ENCODE measurements at places on chromosomes 6 and 20. TPM values are rescaled to one million over a fixed set of nuclear protein-coding genes. Genes with fewer than 3 reads are reported as not detected.

DNA sequence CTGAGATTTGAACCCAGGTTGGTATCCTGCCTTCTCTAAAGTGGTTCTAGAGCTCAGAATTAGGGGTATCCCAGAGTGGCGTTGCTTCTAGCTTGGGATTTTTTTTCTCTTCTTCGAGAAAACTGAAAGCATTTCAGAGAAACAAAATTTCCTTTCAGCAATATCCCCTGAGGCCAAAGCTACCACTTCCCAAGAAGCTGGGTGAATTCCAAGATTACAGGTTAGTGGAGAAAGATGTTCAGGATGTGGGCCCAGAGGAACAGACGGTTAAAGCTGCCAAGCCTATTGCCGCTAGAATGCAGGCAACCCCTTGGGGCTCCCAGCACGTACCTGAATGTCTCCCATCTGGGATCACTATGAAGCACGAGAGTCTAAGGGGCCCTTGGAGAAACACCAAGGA is 134.1 kb downstream of the FOXO3 start:
- peaks cover 3% of the 10 kb centered on the region for H3K4me1 ChIP-seq
- H3K36me3 ChIP-seq = no peaks in the 10 kb centered on the region
- no peak overlapping the region for H3K4me3 ChIP-seq
- no peak overlapping the region for H3K27ac ChIP-seq
- no peak for DNase-seq

DNA sequence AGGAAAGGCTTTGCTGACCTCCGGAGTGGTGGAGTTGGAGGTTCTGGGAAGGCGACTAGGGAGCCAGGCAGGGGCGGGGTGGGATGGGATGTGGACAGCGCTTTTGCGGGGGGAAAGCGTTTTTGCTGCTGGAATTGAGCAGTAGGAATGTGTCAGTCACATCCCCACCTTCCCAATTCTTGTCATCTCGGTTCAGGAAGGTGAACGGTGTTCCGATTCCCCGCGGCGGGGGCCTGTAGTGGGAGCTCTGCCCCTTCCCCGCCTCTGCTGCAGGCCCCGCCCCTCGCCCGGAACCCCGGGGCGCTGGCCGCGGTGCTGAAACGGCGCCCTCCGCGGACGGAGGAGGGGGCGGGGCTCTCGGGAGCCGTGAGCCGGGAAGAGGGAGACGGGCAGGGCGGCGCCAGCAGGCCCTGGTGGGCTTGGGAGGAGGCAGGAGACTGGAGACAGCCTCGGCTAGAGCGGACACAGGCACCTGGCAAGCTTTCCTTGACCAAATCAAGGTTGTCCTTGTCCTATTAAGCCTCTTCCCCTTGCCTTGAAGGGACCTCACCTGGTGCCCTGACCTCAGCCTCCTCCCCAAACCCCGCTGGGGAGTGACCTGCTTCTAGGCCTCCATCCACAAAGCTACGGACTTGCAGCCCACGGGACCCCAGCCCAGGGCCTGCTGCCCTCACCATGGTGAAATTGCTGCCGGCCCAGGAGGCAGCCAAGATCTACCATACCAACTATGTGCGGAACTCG is at the start of gene LHFPL5:
Gene LHFPL5 (plus strand): TSS at position 357 of the 741 bp plus-strand sequence. CDS start 319 bp downstream, at position 676.
- no peak within 1 kb of the TSS for H3K27ac ChIP-seq
- H3K4me1 ChIP-seq = peaks cover 14% of the 10 kb centered on the region
- H3K4me3 ChIP-seq = peak within 1 kb of the TSS; percentile 87
- DNase-seq = peak; percentile 72

GRCh38 chr6:106745197-106745770 is 115.9 kb downstream of the QRSL1 start:
- peaks cover 4% of the 10 kb centered on the region for H3K36me3 ChIP-seq
- H3K4me3 ChIP-seq = no peak overlapping the region
- no peaks in the 10 kb centered on the region for H3K27me3 ChIP-seq
- no peak for DNase-seq

DNA sequence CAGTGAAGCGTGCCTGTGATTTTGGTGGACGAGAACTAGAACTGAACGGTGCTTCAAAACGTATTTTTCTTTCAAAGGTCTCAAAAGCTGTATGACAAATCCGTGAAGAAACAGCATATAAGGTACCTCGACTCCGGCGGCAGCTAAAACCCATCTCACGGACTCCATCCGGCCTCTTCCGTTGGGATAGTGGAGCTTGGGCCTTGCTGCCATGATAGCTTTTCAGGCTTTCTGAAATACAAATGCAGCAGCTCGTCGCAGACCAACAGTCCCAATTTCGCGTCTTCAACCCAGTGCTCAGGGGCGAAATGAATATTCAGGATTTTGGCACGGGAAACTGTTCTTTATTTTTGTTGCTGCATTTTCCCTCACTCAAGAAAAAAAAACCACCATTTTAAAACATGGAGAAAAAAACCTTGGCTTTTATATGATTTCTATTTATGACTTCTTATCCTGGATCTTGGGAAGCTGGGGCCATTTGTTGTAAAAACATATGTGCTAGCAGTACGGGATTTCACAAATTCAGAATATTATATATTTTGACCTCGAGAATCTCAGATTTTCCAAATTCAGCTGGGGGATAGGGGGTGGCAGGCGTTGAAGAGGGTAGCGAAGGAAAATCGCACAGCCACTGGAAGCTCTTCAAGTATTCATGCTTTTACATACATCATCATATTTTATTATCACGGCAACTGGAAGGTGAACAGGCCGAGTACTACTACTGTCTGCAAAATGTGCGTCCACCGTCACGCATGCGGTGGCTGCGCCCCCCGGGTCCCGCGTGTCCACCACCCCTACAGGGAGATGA is 849 bp downstream of the GSTA4 start:
- peaks cover 9% of the 10 kb centered on the region for H3K4me1 ChIP-seq
- no peak for DNase-seq
- H3K27ac ChIP-seq = peak overlapping the region; percentile 99
- H3K36me3 ChIP-seq = peaks cover 5% of the 10 kb centered on the region

DNA sequence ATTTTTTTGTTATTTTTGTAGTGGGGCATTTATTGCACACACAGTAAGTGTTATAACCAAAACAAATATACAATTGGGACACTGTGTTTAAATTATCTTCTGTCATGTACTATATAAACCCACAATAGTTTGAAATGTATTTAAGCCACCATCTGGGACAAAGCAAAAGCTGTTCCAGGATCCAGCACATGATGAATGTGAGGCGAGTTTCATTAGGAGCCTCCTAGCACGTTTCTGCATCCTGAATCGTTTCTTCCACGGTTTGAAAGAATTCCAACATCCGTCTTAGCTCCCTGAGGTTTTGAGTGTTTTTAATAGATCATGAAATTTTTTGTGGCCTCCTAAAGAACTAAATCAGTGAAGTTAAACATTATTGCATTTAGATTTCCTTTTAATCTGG is 65.8 kb downstream of the EYA4 start:
- H3K4me1 ChIP-seq = no peaks in the 10 kb centered on the region
- no peak overlapping the region for H3K27ac ChIP-seq
- no peak overlapping the region for H3K4me3 ChIP-seq
- H3K27me3 ChIP-seq = no peaks in the 10 kb centered on the region
- no peak for DNase-seq

DNA sequence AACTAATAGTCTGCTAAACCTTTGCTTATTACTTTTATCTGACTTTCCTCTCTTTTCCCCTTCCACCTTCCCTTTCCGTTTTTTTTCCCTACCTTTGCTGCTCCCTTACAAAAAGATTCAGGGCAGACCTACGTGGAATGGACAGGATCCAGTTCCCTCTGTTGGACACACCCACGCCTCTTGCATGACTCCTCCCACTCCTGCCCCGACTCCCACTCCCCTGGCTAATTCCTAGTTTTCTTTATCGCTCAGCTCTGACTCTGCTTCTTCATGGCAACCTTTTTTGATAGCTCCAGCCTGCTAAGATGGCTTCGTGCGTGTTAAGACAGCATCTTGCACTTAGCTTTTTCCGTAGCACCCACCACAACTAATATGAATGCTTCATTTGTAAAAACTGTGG is 715.6 kb upstream of the NRSN1 start:
- no peak for DNase-seq
- H3K27me3 ChIP-seq = no peaks in the 10 kb centered on the region
- no peak overlapping the region for H3K4me3 ChIP-seq

GRCh38 chr6:76861403-76861802 is 601.9 kb downstream of the HTR1B start:
- H3K27ac ChIP-seq = no peak overlapping the region
- H3K4me1 ChIP-seq = peaks cover 5% of the 10 kb centered on the region
- no peaks in the 10 kb centered on the region for H3K36me3 ChIP-seq
- no peaks in the 10 kb centered on the region for H3K27me3 ChIP-seq
- no peak overlapping the region for H3K4me3 ChIP-seq
- DNase-seq = peak; percentile 25

GRCh38 chr20:50720026-50720425 is 11.4 kb upstream of the PARD6B start:
- H3K4me3 ChIP-seq = no peak overlapping the region
- no peaks in the 10 kb centered on the region for H3K36me3 ChIP-seq
- H3K27me3 ChIP-seq = no peaks in the 10 kb centered on the region
- no peak for DNase-seq
- no peak overlapping the region for H3K27ac ChIP-seq

GRCh38 chr6:131062241-131063027 is 611 bp downstream of the EPB41L2 start:
- peaks cover 10% of the 10 kb centered on the region for H3K4me1 ChIP-seq
- peak overlapping the region; percentile 40 for H3K27ac ChIP-seq
- H3K4me3 ChIP-seq = peak overlapping the region; percentile 88
- DNase-seq = peak; percentile 49
- peaks cover 7% of the 10 kb centered on the region for H3K27me3 ChIP-seq
- H3K36me3 ChIP-seq = no peaks in the 10 kb centered on the region

GRCh38 chr20:3751305-3751674 is 16.3 kb downstream of the ADISSP start:
- H3K4me1 ChIP-seq = no peaks in the 10 kb centered on the region
- no peak overlapping the region for H3K27ac ChIP-seq
- DNase-seq = no peak
- no peaks in the 10 kb centered on the region for H3K36me3 ChIP-seq
- H3K27me3 ChIP-seq = peaks cover 12% of the 10 kb centered on the region

DNA sequence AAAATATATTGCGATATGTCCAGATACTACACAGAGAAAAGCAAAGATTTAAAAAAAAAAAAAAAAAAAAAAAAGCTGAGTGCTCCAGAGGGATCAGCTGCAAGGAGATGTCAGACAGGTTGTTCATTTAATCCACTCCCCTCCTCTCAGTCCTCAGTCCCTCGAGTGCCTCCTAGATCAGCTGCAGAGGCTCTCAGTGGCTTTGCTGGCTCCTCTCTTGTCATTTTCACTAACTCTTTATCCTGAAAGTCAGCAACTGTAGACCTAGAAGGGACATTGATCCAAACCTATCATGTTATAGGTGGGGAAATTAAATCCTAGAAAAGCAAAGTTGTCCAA is 61.6 kb downstream of the KIAA0319 start:
- H3K4me1 ChIP-seq = peaks cover 26% of the 10 kb centered on the region
- peak overlapping the region; percentile 86 for H3K27ac ChIP-seq
- peaks cover 3% of the 10 kb centered on the region for H3K27me3 ChIP-seq
- DNase-seq = peak; percentile 44

DNA sequence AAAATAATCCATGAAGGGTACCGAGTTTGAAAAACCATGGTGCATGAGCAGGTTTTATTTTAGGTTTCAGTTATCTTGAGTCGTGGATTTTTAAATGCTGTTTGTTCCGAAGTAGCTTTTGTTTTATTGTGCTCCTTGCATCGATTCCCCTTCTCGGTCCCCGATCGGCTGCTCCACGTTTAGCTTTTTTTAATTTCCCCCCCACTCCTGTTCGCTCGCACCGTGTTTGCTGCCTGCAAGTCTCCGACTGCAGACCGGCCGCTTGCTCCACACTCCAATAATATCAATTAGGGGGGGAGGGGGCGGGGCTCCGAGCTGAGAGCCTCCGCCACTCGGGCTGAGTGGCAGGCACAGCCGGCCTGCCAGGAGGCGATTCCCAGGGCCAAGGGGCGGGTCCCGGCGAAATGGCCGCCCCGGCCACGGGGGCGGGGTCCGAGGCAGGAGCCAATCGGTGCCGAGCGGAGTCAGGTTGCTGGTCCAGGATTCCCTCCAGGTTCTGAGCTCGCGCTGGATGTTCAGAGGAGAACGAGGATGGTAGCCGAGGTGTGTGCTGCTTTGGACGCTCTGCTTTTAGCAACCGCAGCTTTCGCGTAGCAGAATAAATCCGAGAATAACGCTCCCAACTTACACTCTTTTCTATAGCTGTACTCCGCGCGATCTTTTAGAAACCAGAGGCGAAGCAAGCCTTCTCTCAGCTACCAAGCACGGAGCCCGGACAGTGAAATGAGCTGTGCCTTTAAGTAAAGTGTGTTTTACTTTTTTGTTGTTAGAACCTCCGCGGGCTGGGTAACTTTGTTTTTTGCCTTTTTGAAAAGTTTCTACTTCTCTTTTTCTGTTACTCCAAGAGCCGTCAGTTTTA is at the start of gene EPHA7:
Gene EPHA7 (minus strand): TSS at position 256 of the 859 bp plus-strand sequence. CDS start 218 bp downstream, at position 38.
- H3K27me3 ChIP-seq = peaks cover 14% of the 10 kb centered on the region
- no peaks in the 10 kb centered on the region for H3K36me3 ChIP-seq
- peak within 1 kb of the TSS; percentile 100 for H3K4me3 ChIP-seq
- H3K27ac ChIP-seq = peak within 1 kb of the TSS; percentile 57
- peak; percentile 98 for DNase-seq

GRCh38 chr20:51446656-51447055 is 95.9 kb downstream of the NFATC2 start:
- DNase-seq = no peak
- peaks cover 2% of the 10 kb centered on the region for H3K27me3 ChIP-seq
- H3K4me3 ChIP-seq = no peak overlapping the region
- H3K36me3 ChIP-seq = no peaks in the 10 kb centered on the region
- H3K27ac ChIP-seq = no peak overlapping the region

GRCh38 chr6:46023216-46023915 is 7.7 kb upstream of the CLIC5 start:
- no peak overlapping the region for H3K27ac ChIP-seq
- no peak for DNase-seq
- no peaks in the 10 kb centered on the region for H3K27me3 ChIP-seq
- H3K36me3 ChIP-seq = no peaks in the 10 kb centered on the region
- no peaks in the 10 kb centered on the region for H3K4me1 ChIP-seq
- no peak overlapping the region for H3K4me3 ChIP-seq

DNA sequence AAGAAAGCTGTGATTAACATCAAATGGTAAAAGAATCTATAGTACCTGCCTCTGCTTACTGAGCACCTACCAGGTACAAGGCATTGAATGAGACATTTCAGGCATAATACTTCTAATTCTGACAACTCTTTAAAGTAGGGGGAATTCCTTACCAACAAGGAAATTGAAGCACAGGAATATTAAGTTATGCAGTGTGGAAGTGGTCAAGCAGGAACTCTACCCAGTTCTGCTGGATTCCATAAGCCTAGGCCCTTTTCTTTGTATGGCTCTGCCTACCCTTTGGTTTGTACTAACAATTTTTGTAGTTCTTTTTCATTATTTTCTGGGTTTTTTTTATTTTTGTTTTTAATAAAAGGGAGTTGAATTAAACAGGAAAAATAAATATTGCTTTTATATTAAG is 114.5 kb downstream of the MAP3K5 start:
- H3K36me3 ChIP-seq = no peaks in the 10 kb centered on the region
- no peak overlapping the region for H3K4me3 ChIP-seq
- no peak overlapping the region for H3K27ac ChIP-seq
- DNase-seq = no peak
- H3K4me1 ChIP-seq = no peaks in the 10 kb centered on the region

CDH4 gene
- total RNA-seq = 1.2 TPM

PPP1R16B gene
- 5.3 TPM for total RNA-seq

PACSIN1 gene
- 0.47 TPM for total RNA-seq

FAM162B gene
- not detected for total RNA-seq

APOM gene
- total RNA-seq = 1.5 TPM

Data from glutamatergic neuron (in vitro differentiated cells).